ENCODE measurements at places on chromosomes 7 and 10. TPM values are rescaled to one million over a fixed set of nuclear protein-coding genes. Genes with fewer than 3 reads are reported as not detected.

DNA sequence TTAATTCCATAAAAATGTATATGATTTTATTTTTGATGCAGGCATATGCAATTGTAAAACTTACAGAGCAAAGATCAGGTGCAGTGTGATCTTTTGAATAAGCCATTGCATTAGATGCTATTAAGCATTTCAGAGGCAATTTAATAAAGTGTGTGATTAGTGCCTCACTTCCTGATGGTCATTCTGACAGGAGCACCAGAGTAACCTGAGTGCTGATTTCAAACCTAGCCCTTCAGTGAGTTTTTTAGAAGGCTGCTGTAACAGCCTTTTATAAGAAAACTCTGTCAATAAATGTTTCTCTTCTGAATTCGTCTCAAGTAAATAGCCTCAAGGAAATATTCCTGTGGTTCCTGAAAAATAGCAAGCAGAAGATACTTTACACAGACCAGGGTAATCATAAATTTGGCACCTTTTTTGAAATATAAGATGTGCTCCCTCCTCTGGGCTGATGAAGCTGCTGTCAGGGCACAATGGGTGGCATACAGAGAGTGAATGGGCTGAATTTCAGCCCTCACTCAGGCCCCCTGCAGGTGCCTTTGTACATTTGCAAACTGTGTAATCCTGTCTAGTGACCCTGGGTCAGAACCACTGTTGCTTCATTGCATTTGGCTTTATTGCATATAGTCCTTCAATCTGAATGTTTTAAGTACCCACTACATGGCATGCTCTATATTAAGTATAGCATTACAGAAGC, 193.7 kb upstream of the CSTF2T start:
- DNase-seq: peak; percentile 40

Gene EBF3
- 0.43 TPM for total RNA-seq

GRCh38 chr10:26335574-26336093, 102.5 kb upstream of the APBB1IP start:
- DNase-seq: peak; percentile 4

Gene C10orf67
- total RNA-seq: 0.25 TPM

DNA sequence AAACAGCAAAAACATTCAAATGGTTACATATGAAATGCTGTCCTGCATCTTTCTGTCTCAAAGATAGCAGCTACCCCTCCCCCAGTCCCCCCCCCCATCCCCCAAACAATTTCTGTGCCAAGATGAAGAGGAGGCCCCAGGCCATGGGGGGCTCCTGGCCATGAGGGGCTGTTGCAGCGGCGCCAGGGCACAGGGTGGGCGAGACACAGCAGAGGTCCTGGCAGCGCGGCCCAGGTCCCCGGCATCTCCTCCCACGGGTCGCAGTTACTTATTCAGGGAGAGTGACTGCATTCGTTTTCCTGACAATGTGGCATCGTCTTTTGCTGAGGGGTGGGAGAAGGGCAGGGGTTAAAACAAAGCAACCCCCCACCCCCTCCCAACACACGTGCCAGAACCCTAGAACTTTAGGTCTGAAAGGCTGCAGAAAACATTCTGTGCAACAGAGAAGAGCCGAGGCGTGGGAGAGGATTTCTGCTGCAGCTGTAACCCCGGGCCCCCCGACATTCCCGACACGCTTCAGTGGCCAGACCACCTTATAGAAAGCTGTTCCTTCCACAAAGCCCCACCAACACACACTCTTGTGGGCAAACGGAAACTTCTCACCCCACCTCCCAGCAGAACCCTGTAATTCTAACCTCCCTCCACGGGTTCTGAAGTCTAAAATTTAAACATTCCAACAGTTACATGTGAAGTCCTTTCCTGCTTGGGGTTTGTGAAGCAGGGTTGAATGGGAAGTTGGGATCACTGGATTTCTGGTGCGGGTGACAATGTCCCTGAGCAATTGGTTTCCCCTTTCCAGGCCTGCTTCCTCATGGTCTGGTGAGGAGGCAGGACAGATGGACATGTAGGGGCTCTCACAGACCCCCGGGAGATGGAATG, 11.7 kb downstream of the PDAP1 start:
- no peak for DNase-seq

DNA sequence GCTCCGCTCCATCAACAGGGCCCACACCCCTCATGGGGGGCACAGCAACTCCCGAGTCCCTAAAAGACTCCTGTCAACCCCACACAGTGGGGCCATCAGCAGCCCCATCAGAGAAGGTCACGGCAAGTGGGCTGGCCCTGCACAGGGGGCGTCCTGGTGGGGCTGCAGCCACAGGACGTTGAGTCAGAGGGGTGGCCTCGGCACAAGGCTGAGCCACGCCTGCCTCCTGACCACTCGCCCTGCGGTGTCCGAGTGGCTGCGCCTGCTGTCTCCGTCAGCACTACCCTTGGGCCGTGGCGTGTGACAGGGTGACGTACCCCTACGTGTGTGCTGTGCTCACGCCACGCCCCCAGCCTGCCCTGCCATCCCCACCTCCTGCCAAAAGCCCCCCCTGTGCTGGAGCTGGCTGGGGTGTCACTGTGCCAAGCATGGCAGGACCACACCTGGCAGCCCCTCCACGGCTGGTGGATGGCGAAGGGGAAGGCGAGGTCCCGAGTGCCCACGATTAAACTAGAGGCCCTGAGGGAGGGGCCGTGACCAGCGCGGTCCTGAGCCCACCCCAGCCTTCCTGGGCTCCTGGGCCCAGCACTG, 26.0 kb upstream of the NKX6-2 start:
- DNase-seq: no peak

GRCh38 chr10:88389456-88389855, 193.7 kb downstream of the RNLS start:
- DNase-seq: peak; percentile 60

DNA sequence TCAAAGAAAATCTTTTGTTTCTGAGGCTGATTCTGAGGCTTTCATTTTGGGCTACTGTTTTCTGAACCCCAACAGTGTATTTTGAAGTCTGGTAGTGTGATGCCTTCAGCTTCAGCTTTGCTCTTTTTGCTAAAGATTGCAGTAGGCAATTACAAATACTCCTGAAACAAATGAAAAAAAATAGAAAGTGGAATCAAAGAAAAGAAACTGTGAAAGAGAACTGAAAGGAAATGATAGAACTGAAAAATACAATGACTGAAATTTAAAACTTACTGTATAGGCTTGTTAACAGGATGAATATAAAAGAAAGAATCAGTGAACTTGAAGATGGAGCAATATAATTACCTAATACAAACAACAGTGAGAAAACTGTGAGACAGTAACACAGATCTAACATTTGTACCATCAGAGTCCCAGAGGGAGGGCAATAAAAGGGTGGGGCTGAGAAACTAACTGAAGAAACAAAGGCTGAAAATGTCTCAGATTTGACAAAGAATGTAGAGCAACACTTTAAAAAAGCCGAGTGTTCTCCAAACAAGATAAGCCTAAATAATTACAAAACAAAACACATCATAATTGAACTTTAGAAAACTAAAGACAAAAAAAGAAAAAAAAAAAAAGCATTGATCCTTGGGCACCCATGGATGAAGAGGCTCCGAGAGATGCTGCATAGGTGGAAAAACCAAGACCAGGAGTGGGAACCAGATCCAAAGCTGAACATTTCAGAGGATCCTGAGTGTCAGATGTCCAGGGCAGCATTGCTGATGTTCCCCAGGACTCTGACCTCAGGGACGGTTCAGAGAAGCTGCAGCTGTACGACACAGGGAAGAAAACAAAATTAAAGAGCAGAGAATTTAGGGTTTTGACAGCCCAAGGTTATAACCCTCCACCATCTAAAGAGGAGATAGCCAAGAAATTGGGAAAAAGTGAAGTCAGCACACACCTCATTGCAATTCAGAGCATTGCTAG, 223.2 kb upstream of the IGFBP3 start:
- DNase-seq: no peak

Gene ADAM8
- total RNA-seq: 0.25 TPM

Gene FAM25A
- total RNA-seq: not detected

DNA sequence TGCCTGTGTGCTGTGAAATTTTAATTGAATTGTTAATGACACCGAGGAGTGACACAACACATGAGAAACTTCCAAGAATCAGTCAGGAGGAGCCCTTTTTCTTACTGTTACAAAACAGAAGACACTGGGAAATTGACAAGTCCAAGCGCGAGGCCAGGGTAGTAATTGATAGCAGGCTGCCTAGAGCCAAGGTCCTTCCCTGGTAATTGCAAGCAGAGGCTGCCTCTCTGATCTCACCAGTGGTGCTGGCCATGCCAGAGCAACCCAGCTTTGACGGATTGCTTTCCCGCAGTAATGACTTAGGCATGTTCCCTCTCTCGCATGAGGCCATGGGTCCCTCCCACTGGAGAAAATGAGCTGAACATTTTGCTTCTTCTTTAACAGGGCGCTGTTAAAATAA, 111.5 kb downstream of the LRMDA start:
- peak; percentile 95 for DNase-seq

DNA sequence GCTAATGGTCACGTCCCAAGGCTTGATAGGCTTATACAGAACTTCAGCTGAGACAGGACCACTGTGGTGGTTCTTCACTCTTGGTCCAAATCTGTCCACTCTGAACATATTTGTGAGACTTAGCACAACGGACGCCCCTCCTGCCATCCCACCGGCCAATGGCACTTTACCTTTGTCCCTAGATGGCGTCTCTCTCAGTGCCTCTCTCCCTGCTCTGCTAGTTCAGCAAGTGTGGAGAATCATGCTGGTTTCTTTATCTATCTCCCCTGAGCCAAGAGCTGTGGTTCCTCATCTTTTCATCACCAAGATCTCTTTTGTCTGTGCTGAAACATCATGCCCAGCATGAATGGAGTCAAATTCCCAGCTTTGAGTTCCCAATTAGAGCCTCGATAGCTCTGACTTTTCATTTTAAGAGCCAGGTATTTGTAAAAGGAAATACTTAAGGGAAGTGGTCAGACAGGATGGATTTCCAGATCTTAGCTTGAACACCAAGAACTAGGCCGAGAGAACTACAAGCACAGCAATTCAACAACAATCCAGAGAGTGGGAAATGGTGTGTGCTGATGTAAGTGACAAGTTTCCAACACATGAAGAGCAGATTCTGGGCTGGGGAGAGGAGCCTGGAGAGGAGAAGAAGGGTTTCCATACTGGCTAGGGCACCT, 69.5 kb downstream of the ZNF800 start:
- DNase-seq: no peak

DNA sequence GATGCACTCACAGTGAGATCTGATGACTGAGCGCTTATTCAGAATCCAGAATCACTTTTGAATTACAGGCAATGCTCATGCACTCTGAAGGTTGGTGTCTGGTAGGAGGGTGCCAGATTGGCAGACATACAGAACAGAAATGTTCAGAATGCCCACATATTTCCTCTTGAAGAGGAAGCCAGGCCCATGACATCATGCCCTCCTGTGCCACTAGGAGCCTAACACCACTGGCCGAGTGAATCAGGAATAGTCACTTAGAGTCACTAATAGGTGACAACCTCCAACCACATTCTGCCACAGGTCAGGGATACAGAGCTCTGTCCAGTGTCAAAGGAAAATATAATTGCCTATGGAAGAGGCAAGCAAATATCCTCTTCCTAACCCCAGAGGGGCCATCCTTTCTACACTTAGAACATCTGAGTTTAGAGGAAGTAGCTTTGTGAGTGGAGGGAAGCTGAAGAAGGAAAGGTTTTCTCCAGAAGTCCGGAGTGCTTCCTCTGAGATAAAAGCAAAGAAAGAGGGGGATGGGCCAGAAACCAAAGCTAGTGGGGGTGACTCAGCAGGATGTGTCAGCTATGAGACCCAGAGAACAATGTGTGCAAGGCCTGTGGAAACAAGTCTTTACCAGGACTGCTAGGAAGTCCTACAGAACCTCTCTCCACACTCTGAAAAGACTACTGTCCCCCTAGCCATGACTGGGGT, 838.8 kb downstream of the GRID1 start:
- no peak for DNase-seq

- DNase-seq: peak; percentile 87
Measured at GRCh38 chr10:72186258-72186981, 29.4 kb upstream of the ANAPC16 start.

- DNase-seq: no peak
Measured at GRCh38 chr7:80770675-80771081, 132.2 kb downstream of the CD36 start.

Gene SPDYE2
- not detected for total RNA-seq

DNA sequence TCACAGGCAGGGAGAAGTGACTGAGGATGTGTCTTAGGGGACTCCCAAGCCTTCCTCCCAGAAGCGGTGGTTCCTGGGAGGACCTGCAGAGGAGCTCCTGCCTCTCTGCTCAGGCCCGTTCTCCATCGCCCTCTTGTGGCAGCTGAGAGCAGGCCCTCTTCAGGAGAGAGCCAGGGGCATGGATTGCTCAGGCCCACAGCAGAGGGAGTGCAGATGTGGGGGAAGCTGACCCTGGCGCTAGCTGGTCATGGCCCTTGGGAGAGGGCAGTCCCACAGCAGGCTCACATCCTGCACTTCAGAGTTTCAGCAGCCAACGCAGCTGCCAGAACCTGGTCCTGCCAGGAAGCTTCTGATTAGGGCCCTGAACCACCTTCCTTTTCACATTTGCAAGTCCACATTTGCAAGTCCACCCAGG, 94.8 kb upstream of the TARP start:
- DNase-seq: peak; percentile 86

- peak; percentile 94 for DNase-seq
Measured at GRCh38 chr7:33764752-33765451, 140.4 kb upstream of the BMPER start.

DNA sequence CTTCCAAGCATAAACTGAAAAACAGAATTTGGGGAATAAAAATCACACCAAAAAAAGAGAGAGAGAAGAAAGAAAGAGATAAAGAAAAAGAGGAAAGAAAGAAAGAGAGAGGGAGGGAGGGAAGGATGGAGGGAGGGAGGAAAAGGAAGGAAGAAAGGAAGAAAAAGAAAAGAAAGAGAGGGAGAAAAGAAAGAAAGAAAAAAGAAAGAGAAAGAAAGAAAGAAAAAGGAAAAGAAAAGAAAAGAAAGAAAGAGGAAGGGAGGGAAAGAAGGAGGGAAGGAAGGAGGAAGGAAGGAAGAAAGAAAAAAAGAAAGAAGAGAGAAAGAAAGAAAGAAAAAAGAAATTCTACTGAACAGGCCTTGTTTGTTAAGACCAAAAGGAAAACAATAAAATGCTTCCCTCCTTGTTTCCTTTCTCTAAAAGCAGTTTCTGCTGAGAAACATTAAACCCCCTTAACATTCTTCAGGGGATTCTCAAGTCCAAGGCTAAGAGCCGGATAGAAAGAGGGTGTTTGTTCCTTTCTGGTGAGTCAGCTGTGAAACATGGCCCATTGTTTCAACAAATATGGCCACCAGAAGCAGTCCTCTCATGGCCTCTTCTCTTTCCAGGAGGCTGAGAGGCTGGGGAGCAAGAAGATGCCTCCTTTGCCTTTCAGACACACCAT, 46.9 kb upstream of the GPAM start:
- peak; percentile 57 for DNase-seq
